ENCODE measurements at places on chromosomes 5 and 9.
A peak's percentile ranks its signal among the peaks of the same experiment; 100 is the strongest.

- no peak for DNase-seq
Measured at GRCh38 chr9:112503170-112503569, 16.5 kb downstream of the KIAA1958 start.

DNA sequence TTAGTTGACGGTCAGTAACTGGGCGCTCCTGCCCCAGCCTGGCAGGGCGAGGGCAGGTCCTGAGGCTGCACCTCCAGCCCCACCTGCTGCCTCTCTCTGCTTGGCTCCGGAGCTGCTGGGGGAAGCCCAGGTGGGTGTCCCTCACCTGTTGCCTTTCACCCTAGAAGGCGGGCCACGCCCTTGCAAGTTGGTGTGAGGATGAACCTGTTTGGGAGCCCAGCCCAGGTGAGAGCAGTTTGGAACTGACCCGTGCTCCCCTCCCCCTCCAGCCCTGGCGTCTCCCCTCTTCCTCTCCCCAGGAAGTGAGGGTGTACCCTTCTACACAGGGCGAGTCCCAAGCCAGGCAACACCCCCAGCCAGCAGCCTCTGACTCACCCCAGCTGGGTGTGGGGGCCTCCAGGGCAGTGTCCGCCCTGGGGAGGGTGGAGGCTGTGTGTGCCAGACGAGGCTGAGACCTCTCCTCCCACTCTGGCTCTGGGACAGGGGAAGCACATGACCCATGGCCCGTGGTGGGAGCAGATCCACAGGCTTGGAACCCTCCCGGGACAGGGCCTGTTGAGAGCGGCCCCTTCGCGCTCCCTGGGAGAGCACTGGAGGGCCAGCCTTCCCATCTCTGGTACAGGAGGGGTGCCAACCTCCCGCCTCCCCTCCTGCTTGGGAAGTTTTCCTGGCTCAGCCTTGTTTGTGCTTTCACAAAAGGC is 10.4 kb downstream of the LRRC8A start:
- DNase-seq = no peak

- no peak for DNase-seq
Measured at GRCh38 chr9:36461323-36461722, 61.3 kb upstream of the RNF38 start.

GRCh38 chr5:142254431-142254830 is 70.4 kb downstream of the SPRY4 start:
- no peak for DNase-seq

- no peak for DNase-seq
Measured at GRCh38 chr5:176929654-176930053, 30.5 kb upstream of the HK3 start.

GRCh38 chr5:132009706-132010405 is 1.6 kb downstream of the ACSL6 start:
- no peak for DNase-seq

DNA sequence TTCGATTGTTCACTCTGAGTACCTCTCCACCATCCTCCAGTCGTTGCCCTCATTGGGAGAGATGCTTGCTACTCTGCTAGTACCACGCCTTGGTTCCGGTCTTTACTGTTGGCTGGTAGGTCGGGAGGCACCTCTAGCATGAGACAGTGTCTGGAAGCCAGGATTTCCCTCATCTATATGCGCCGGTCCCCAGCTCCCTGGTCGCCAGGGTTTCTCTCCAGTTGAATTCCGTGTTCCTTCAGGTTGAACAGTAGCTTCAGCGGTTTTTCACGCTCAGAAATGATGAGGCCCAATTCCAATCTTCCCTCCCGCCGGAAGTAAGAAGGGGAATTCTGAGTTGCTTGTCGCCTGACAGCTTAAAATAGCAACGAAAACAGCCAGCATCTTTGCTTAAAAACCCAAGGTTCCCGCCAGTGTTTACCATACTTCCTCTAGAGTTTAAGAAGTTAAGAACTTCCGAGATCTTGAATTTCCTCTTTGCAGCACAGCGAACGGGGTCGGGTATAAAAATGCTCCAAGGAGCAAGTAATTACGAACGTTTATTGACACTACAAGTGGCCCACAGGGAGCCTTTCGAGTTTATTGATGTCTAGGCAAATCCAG is 1.3 kb upstream of the ST8SIA4 start:
- DNase-seq = peak; percentile 49

GRCh38 chr5:84688566-84688965 is 303.9 kb upstream of the EDIL3 start:
- no peak for DNase-seq

Data from activated T-helper 1 cell treated with anti-CD3 and anti-CD28 coated beads, Interleukin-12 subunit alpha, Interleukin-12 subunit beta, Interleukin-2, Interleukin-4 antibody, amounts not matched to agents 30 ng/mL and 10 ng/mL and 1 ng/mL, durations not matched to agents 14 hours and 24 hours and 36 hours (primary cell).